Stimulated activated CD4-positive, alpha-beta T cell treated with anti-CD3 and anti-CD28 coated beads, Interleukin-1b, Interleukin-23, amount 100 ng/mL, for 48 hours (primary cell): ENCODE measurements at places on chromosomes 7 and 10.
A peak's percentile ranks its signal among the peaks of the same experiment; 100 is the strongest.

GRCh38 chr10:91140995-91141549 lies 79.4 kb upstream of the PCGF5 start:
- DNase-seq, result no peak

DNA sequence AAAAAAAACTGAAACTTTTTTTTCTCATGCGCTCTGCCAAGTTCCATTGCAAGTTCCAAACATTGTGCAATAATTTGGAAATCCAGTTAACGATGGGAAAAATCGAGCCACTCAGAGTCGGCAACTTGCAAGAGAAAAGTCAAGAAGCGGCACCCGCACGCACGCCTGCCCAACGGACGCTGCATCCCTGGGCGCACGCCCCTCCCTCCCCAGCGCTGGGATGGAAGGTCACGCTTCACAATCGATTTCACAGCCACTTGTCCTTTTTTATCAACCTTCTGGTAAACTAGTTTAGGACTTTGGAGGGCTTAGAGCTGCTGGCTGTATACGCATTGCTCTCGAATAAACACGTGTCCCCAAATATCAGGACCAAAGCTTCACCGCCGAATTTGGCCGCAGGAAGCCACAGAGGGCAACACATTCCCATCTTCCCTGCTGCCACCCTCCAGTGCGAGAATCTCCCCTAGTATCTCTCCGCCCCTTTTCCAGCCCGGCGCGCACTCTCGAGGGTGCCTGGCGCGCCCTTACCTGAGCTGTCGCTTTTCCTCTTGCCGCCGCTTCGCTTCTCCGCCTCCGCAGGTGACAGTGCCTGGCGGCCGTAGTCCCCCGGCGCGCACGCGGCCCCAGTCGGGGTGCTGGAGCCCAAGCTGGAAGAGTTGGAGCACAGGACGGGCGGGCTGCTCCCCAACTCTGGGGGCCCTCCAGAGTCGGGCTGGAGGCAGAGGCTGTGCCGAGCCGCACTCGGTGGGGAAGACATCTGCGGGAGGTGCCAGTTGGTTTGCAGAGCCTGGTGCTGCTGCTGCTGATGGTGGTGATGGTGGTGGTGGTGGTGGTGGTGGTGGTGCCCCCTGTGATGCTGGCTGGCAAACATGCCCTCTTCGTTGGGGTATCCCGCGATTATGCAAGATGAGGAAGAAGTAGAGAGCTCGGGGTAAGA lies 857 bp downstream of the MEOX2 start:
- DNase-seq, result no peak

DNA sequence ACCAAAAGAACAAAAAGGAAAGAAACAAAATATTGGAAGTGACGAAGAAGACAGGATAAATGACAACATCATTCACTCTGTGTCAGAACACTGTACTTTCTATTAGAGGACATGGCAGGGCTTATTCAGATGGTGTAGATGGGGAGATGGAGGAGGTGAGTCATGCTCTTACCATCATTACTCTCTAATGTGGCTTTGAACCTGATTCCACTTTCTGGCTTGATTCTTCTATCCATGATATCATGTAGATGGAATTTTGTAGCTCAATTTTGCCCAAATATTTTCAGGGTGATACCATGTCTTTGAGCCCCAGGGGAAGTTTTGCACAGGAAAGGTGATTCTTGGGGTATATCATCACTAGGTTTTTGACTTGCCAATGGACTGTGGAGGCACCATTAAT lies 91.7 kb downstream of the CFAP58 start:
- DNase-seq, result no peak

GRCh38 chr7:121020249-121020988 lies 31.9 kb downstream of the CPED1 start:
- DNase-seq, result no peak

DNA sequence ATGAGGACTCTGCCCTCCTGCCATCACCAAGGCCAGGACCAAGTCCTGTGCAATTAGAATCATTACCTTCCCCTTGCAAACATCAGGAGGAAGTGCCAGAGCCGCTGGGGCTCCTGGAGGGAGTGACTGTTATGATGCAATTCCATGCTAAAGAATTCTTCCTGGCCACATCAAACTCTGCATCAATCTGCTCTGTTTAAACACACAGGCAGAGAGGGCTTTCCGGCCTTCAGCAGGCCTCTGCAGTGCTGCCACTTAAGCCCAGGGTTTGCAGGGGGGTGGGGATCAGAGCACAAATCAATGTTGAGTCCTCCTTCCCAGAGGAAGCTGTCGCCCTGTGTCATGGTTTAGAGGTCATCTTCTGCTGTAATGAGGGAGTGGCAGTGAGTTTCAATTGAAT lies 58.1 kb downstream of the CTBP2 start:
- no peak for DNase-seq

- DNase-seq, result no peak
Observed at GRCh38 chr7:1329261-1329660, 96.6 kb downstream of the UNCX start.

DNA sequence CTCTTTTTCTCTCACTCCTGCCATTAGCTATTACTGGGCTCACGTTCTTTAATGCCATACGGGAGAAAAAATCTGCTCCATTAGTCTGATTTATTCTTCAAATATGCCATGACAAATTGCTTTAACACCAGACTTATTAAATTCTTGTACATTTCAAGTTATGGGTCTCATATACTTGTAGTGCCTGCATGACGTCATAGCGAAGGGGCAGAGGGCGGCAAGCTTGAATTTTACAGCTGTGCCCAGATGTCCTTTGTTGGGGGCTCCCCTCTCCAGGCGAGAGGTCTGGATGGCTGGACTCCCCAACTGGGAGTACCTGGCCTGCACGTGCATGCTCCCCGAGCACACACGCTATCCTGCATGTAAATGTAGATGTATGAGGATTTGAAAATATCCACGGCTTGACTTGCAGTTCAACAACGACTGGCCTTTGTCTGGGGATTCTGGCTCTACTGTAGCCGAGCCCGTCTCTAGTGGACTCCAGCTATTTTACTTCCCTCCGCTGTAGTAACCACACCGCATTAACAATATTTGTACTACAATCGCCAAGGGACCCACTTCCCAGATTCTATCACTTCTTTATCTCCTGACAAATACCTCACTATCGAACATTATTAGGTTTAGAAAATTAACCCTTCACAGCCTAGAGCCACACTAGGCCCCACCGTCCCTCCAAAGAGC lies 79.5 kb downstream of the EBF3 start:
- no peak for DNase-seq

GRCh38 chr7:134547397-134548054 lies 1.4 kb upstream of the AKR1B15 start:
- peak; percentile 53 for DNase-seq

DNA sequence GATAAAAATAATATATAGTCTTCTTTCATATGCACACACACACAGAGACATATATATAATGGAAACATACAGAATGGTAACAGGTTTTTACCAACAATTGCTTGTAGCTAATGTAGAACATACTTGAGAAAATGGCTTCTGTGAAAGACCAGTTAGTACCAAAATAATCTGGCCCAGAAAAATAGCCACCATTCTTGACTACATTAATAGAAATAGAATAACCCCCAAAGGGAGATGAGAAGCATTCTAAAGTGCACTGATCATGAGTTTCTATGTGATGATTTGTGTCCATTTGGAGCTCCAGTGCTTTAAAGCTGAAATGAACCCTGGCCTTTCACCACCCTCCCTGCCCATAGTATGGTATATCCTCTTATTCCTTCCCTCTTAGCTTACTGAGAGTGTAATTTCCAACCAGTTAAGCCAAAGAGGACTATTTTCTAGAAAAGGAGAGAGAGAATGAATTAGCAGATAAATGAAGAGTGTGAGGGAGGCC lies 22.9 kb upstream of the IFIT2 start:
- DNase-seq, result no peak

GRCh38 chr7:132764762-132765161 lies 188.5 kb upstream of the PLXNA4 start:
- DNase-seq, result no peak

GRCh38 chr7:43594020-43594419 lies 11.1 kb downstream of the STK17A start:
- DNase-seq, result no peak

DNA sequence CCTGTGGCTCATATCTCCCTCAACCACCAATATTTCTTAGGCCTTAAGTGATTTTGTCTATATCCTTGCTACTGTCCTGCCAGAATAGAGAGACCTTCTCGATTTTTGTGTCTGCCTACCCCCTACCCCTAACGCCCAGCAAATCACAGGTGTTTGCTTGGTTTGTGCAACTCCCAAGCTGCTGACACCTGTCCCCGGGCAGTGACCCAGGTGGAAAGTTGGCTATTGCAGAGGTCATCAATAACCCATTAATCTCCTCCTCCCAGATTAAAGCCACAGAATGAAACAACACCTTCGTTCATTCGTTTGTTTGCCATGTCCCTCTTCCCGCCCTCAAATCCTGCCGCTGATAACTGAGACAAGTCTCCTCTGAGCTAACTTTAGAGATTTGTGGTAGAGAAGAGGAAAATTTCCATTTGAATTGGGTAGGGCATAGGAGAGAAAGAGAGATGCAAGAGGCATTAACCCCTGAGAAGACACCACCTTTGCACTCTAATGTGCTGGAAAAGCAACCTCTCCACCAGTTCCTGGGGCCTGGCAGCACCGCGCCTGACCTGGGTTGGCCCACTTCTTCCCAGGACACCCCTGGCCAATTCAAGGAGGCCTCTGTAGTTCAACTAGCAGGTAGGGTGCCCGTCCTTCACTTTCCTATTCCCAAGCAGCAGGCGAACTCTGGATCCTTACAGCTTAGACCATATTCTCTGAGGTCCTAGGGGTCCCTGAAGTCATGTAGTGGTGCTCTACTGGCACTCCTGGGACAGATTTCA lies 3.0 kb downstream of the NEUROG3 start:
- no peak for DNase-seq

DNA sequence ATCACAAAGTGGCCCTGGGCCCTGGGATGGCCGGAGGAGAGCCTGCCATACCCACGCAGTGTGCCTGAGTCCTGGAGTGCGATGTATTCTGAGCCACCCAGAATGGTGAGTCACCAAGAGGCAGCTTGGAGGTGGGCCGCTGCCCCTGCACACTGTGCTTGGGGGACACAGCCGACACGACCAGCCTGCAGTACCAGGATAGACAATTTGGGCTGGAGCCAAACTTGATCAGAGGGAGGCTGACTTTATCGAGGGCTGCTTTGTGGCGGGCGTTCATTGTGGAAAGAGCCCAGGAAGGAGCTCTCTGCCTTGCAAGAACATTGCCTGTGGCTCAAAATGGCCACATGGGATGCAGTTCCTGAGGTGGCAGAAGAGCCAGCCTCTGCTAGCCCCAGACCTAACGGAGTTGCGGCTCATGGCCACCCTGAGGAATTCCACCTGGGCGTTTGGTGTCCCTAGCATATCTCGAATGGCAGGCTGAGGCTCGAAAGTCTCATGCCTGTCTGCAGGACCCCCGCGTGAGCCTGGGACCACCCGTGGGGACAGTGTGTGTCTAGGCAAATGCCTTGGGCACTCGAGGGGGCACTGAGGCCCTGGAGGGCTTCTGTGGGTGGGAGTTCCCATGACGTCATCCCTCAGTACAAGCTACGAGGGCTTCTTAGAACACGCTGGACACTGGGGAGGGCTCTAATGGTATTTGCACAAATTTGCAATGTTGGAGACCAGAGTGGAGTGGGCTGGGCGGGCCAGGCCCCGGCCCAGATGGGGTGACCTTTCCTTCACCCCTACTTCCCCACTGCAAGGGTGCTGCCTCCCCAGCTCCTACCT lies 79.7 kb downstream of the LHPP start:
- no peak for DNase-seq

DNA sequence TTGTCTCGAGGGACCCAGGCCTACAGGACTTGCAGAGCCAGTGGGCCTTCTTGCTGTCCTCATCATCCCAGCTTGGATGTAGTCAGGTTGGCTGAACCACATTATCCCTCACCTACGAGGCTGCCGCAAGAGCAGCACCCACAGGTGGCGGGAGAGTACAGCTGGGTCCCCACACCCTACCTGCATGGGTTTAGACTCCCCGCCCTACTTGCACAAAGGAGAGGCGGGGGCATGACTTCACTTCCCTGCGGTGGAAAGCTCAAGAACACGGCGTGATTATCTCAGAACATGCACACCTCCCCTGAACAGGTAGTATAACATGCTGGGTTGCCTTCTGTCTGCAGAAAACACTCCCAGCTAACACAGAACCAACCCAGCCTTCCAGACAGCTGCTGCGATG lies 57.5 kb downstream of the CTBP2 start:
- DNase-seq, result no peak

- no peak for DNase-seq
Observed at GRCh38 chr7:117134889-117135552, 181.7 kb downstream of the ST7 start.

GRCh38 chr7:44060091-44060947 lies 5.0 kb downstream of the PGAM2 start:
- no peak for DNase-seq

DNA sequence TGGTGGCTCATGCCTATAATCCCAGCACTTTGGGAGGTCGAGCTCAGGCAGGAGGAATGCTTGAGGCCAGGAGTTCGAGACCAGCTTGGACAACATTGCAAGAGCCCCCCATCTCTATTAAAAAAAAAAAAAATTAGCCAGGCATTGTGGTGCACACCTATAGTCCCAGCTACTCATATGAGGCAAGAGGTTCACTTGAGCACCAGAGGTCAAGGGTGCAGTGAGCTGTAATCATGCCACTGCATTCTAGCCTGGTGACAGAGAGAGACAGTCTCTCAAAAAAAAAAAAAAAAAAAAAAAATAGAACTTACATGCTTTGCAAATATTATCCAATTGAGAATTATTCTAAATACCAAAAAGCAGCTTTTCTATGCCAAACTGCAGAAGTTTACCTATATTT lies 11.0 kb downstream of the KIN start:
- DNase-seq, result no peak

- no peak for DNase-seq
Observed at GRCh38 chr7:130814778-130815335, 80.8 kb upstream of the KLF14 start.

DNA sequence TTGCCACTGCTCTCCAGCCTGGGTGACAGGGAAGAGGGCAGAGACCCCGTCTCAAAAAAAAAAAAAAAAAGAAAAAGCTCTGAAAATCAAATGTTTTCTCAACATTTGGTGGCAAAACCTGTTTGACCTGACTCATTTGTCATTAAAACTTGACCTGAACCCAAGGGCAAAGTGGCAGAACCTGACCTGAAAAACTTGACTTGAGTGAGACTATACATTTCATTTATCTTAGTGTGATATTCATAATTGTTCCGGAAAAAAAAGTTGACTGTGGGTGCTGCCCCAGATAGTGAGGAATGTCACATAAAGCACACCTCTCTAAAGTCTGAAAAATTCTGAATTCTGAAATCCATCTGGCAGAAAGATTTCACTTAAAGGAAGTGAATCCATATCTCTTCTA lies 2.3 kb upstream of the TAX1BP1 start:
- DNase-seq, result no peak

DNA sequence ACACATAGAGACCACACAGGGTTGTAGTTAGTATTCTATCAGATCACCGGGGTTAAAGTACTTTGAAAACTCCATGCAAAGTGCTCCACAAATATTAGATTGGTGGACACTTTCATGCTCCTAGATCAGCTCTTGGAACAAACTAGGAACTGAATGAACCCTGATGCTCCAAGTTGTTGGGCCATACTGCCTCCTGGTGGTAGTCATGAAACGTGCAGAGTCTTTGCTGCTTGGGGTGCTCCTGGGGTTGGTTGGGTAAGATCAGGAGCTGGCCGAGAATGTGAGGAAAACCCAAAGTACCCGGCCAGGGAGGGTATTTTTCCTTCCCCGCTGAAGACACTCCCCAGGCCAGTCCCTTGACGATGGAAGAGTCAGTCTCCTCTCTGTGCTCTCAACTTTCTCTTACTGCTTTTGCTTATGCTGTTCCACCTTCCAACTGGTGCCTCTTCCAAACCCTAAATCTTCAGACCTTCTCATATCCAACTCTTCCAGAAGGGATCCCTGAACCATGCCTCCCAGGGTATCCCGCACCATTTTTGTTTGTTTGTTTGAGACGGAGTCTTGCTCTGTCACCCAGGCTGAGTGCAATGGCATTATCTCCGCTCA lies 918 bp upstream of the RPEL1 start:
- peak; percentile 58 for DNase-seq
